Hematopoietic multipotent progenitor cell treated with erythropoietin and hydrocortisone succinate and interleukin-3 and kit ligand, for 15 days (in vitro differentiated cells): ENCODE measurements at places on chromosomes 12 and 14.

- peak; percentile 37 for DNase-seq
Observed at GRCh38 chr12:104877103-104877705, 80.9 kb downstream of the SLC41A2 start.

- DNase-seq, result no peak
Observed at GRCh38 chr14:61620130-61620946, 75.0 kb upstream of the HIF1A start.

GRCh38 chr12:106709068-106709511, 65.4 kb upstream of the RIC8B start:
- DNase-seq, result no peak

DNA sequence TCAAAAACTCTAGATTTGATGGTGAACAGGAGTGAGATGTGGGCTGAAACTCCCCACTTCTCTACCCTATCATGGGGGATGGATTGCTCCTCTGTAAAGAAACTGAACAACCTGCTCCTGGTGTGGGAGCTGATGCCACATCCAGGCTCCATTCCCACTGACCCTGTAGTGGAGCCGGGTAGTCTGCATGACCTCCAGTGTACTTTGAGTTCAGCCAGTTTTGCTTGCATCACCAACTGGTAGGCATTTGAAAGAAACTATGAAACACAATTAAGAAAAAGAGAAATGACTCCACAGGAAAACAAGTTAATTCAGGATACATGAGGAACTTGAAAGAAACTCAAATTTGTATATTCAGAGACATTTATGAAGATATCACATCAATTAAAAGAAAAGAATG, 27.3 kb upstream of the EMP1 start:
- DNase-seq, result no peak

DNA sequence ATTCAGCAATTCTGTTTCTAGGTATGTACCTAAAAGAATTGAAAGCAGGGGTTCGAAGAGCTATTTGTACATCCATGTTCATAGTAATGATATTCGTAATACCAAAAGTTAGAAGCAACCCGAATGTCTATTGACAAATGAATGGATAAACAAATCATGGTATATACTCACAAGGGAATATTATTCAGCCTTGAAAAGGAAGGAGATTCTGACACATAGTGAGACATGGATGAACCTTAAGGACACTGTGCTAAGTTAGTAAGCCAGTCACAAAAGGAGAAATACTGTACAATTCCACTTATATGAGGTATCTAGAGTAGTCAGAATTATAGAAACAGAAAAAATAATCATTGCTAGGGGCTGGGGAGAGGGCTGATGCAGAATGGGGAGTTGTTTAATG, 4.4 kb upstream of the FBXL14 start:
- DNase-seq, result no peak

DNA sequence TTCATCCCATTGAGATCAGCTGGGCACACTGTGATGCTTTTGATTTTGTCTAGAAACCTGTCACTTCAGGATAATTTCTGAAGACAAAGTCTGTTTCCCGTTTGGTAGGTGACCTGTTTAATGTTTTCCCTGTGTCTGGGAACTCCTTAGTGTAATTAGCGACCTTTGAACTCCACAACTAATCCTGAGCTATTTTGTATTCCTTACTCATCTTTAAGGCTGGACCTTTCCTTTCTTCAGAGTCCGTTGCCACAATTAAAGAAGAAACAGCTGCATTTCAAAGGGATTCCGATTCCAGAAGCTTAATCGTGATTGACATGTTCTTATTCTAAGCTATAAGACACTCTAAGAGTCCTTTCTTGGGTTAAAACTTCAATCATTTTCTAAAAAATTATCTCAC, 22.0 kb downstream of the AP5M1 start:
- DNase-seq, result no peak

DNA sequence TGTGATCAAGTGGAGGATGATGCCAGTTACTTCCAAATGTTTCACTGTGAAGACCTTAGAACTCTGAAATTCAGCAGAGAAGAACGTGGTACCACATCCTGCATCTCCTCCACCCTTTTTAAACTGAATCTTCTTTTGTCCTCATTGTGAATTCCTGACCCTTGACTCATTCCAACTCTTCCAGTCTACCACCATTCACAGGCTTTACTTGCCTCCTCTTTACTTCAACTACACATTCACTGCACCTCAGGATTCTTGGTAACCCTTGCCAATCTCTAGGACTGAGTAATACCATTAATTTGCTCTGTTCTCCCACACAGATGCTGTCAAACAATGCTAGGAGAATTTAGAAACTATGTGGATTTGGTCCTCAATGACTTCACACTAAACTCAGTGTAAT, 37.3 kb downstream of the PPP1R12A start:
- no peak for DNase-seq

- DNase-seq, result no peak
Observed at GRCh38 chr14:71333705-71334104, 426.4 kb downstream of the PCNX1 start.

- no peak for DNase-seq
Observed at GRCh38 chr12:113835433-113835832, 130.7 kb downstream of the RBM19 start.

- no peak for DNase-seq
Observed at GRCh38 chr12:110531741-110532333, 29.7 kb downstream of the RAD9B start.

- DNase-seq, result peak; percentile 36
Observed at GRCh38 chr12:8699714-8700113, 1.9 kb downstream of the RIMKLB start.

- no peak for DNase-seq
Observed at GRCh38 chr14:104726600-104727451, 2.8 kb downstream of the ADSS1 start.

- no peak for DNase-seq
Observed at GRCh38 chr12:52362118-52362726, 5.1 kb downstream of the KRT85 start.

DNA sequence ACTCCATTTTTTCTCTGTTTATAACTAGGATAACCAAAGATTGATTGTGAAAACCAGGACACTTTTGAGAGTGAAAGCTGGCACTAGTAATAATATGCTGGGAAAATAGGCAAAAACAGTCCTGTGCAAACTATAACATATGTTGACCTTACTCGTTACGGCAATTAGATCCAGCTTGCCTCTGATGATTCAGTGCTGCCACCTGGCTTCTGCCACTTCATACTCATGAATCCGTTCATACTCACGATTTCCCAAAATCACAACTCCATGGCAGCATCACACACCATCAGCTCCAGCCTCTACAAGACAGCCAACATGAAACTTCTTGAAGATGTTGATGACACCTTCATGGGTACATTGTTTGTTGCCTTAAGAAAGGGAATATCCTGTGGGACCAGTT, 49.1 kb upstream of the CAND1 start:
- no peak for DNase-seq

DNA sequence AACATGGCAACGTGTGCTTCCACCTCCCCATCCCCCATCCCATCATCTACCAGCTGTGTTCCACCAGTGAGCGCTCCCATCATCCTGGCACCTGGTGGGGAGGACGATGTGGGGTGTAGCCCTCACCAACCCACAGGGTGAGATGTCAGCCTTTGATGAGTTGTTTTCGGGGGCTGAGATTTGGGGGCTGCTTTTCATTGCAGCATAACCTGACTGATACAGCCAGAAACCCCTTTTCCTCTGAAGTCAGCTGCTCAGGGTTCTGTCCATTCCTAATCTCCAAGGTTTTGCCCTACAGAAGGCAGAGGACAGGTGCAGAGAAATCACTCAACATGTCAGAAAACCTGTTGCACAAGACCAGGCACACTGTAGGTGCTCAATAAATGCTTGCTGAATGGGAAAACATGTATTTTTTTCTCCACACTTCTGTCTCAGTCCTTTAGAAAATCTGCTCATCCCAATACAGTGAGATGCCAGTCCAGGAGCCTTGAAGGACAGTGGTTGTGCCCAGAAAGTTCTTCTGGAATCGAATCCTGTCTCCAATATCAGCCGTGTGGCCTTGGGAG, 239.8 kb downstream of the RBM19 start:
- DNase-seq, result no peak

- DNase-seq, result no peak
Observed at GRCh38 chr12:28998662-28999120, 150.4 kb upstream of the FAR2 start.

DNA sequence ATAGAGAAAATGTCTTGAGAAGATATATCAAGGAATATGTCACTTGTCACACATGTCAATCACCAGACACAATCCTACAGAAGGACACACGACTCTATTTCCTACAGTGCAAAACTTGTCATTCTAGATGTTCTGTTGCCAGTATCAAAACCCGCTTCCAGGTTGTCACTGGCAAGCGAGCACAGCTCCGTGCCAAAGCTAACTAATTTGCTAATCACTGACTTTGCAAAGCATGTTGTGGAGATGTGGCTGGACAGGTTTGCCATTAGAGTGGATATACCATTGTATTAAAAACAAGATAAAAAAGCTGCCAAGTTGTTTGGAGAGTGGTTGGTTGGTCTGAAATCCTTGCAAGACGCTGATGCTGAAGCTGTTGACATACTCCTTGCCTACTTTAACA, 7.9 kb upstream of the SGPP1 start:
- no peak for DNase-seq

DNA sequence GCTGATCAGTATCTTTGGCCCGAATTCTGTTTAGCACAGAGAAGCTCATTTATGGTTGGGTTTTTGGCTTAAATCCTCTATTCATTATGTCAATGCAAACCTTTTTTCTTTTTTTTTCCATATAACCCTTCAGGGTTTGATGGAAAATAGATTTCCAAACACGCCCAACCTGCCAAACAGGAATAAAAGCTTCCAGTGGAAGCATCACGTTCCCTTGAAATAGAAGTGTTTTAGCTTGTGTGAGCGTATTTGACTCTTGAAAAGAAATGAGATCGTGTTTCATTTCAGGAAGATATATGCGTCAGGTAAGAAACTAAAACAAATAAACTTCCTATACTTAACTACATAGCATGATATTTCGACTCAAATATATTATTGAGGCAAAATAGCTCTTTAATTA, at the start of gene PIK3C2G:
PIK3C2G (plus strand) TSS at position 246 of the 400 bp plus-strand sequence. CDS start 20,564 bp downstream, outside the sequence.
- no peak for DNase-seq

- no peak for DNase-seq
Observed at GRCh38 chr12:104964856-104965205, 6.7 kb upstream of the SLC41A2 start.

- peak; percentile 87 for DNase-seq
Observed at GRCh38 chr14:64891839-64892375, 12.2 kb upstream of the SPTB start.

DNA sequence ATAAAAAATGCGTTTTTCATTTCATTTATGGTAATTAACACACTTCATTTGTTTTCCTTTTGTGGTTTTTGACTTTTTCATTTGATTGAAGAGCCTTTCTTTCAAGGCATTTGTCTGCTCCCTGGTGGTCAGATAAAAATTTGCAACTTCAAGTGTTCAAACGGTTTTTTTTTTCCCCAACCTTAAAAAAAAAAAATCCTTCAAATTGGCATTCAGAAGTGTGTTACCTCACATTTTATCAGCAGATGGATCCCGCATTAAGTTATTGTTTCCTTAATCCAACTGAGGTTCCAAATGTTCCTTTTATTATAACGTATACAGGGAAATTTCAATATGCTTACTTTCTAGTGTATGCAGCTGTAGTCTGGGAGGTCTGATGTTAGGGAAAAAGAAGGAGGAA, 47.2 kb downstream of the MYF5 start:
- no peak for DNase-seq

DNA sequence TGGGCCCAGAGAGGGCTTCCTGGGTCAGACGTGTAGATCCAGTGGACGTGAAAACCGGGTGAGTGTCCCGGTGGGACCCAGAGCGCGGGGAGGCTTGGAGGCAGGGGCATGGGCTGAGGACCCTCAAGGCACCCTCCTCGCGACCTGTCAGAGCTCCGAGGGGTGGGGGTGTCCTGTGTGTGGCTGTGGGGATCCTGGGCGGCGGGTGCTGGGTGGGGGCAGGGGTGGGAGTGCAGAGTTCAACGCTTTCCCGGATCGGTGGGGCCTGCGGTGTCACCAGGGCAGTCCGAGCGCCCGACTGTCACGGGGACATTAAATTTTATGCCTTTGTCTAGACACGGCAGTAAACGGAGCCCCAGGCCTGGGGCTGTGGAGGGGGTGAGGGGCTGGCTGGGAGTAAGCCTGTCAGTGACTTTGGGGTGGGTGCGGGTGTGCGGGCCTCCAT, 1.0 kb downstream of the TMEM121 start:
- DNase-seq, result no peak

- DNase-seq, result no peak
Observed at GRCh38 chr14:52840877-52841276, 49.5 kb upstream of the GNPNAT1 start.

DNA sequence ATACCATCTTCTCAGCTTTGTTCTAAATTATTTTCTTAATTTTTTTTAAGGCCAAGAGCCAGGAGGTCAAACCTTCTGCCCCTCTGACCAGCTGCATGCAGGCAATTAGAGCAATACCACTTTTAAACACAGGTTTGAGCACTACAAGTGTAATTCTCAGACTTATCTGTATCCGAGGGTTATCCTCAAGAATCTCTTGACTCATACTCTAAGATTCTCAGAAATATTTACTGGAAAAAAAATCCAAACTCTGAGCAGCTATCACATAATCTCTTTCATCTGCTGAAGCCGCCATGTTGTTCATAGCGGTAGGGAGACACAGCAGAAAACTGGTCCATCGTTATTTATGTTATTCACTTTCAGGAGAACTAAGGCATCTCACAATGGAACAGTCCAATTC, 27.4 kb upstream of the PTHLH start:
- no peak for DNase-seq

GRCh38 chr12:47391566-47391965, 311.8 kb upstream of the AMIGO2 start:
- no peak for DNase-seq

- DNase-seq, result no peak
Observed at GRCh38 chr14:94392510-94392935, 4.1 kb upstream of the SERPINA1 start.

DNA sequence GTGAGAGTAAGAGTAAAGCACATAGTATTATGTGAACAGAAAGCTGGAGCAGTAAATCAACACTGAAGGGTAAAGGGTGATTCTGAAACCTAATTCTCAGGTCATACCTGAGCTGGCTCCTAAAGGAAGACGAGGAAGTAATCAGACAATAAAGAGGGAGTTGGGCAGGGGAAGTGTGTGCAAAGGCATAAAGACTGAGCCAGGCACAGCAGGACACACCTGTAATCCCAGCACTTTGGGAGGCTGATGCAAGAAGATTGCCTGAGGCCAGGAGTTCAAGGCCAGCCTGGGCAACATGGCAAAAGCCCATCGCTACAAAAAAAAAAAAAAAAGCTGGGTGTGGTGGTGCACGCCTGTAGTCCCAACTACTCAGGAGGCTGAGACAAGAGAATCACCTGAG, 9.6 kb downstream of the ARF3 start:
- no peak for DNase-seq

DNA sequence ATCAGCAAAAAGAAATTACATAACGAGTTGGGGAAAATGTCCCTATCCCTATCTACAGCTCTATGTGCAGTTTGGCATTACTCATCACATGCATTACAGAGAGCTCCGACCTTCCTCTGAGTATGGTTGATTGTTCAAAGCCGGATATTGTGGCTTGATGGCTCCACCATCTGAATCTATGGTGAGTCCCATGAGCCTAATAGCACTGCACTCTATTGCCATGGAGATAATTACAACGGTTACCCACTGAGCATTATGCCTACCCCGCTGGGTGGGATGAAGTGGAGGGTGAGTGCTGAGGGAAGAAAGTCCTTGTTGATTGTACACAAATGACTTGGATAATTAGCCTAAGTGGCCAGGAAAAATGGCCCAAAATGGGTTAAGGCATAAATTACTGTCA, 800.5 kb downstream of the NRXN3 start:
- DNase-seq, result no peak

- DNase-seq, result no peak
Observed at GRCh38 chr14:24394275-24394674, 4.5 kb upstream of the NYNRIN start.
